Activated CD4-positive, alpha-beta T cell treated with anti-CD3 and anti-CD28 coated beads, Interleukin-2, amount 50 U/mL, for 24 hours (primary cell): ENCODE measurements at places on chromosomes 6 and 20.

DNA sequence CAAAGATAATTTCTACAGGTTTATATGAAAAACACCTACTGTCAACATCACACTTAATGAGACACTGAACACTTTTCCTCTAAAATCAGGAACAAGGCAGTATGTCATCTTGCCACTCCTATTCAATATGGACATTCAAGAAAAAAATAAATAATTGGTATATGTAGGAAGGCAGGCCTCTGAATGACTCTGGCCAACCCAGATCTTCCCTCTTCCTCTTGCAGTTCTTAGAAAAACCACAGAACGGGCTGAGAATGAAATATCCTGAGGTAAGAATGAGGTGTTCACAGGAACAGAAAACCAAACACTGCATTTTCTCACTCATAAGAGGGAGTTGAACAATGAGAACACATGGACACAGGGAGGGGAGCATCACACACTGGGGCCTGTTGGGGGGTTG lies 1207.2 kb upstream of the CITED2 start:
- no peak for DNase-seq

DNA sequence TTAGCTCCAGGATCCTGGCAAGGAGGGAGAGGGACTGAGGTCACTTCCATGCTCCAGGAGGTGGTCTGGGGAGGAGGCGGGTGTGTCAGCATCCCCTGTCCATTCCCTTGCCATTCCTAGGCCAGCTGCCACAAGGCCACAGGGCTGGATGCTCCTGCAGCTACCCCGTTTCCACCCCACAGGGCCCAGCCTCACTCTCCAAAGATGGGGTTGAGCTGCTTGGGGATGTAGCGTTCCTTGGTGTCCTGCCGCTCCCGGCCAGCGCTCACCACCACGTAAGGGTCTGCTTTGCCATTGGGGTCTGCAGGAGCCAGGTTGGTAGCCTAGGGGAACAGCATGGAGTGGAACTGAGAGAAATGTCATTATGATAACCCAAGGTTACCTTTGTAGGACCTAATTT lies 23.0 kb downstream of the ERGIC3 start:
- DNase-seq = no peak

DNA sequence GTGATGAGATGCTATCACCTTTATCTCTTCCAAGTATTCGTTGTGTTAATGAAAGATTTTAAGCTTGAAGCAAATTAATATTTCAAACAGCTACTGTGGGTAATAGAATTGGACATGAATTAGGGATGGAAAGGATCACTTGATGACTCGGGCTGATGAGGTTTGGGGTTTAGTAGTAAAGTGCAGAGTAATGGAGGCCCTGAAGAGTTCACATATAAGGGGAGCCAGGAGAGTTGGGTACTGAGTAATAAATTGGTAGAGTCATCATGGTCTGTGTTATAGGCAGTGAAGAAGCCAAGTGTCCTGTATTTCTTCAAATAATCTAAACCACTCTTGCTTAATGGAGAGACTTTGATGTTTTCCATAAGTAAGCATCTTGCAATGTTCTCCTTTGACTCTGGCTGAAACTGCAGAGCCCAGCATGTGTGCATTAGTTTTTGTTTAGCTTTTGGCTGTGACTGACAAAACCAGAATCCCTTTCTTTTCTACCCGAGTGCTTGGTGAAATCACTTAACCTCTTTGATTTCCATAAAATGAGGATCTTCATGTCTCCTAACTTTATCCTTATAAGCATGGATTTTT lies 57.6 kb downstream of the L3MBTL3 start:
- no peak for DNase-seq

DNA sequence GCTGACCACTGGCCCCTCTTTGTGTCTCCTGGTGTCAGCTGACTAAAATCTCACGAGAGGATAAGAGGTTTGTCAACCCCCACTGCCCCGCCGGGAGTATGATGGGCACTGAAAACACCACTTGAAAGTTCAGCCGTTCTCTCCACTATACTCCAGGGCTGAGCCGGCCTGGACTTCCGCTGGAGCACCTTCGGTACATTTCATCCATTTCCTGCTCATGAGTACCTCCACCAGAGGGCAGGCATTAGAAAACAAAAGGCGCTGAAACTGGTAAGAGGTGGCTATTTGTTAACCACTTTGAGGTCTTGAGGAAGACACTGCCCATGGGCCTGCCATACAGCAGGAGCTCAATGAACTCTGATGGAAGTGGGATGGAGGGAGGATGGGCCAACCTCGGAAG lies 17.9 kb upstream of the ANKRD60 start:
- no peak for DNase-seq

- DNase-seq = no peak
Observed at GRCh38 chr6:170292111-170292406, 1.2 kb upstream of the DLL1 start.

DNA sequence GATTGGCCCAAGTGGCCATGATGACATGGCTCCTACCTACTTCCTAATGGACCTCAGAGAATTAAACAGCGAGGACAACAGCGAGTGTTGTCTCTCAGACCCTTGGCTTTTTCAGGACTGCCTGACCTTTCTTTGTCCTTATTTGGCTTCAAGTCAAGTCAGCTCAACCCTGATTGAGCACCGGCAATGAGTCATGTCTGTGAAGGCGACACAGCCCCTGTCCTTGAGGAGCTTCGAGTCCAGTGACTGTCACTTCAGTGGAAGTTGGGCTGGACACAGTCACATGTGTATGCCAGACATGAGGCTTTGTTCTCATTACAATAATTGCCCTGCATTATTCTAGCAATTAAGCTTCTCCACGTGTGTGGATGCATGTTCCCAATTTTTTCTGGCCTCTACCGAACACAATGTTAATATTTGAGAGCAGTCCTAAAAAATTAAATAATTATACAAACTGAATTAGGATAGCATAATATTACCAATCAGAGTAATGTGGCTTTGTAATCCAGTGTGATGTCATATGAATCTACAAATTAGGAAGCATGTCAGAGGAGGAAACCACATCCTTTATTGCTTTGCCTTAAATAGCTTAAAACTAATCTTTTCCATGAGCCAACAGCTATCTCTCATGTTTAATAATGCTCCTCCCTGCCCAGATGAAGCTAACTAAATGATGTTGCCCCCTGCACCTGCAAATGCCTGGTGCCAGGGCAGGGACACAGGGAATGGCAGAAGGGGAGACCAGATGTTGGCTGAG lies 178.6 kb downstream of the CDH26 start:
- no peak for DNase-seq

- DNase-seq = no peak
Observed at GRCh38 chr6:29757282-29757681, 34.0 kb downstream of the HLA-F start.

- DNase-seq = no peak
Observed at GRCh38 chr6:30759575-30760239, 15.4 kb upstream of the IER3 start.

DNA sequence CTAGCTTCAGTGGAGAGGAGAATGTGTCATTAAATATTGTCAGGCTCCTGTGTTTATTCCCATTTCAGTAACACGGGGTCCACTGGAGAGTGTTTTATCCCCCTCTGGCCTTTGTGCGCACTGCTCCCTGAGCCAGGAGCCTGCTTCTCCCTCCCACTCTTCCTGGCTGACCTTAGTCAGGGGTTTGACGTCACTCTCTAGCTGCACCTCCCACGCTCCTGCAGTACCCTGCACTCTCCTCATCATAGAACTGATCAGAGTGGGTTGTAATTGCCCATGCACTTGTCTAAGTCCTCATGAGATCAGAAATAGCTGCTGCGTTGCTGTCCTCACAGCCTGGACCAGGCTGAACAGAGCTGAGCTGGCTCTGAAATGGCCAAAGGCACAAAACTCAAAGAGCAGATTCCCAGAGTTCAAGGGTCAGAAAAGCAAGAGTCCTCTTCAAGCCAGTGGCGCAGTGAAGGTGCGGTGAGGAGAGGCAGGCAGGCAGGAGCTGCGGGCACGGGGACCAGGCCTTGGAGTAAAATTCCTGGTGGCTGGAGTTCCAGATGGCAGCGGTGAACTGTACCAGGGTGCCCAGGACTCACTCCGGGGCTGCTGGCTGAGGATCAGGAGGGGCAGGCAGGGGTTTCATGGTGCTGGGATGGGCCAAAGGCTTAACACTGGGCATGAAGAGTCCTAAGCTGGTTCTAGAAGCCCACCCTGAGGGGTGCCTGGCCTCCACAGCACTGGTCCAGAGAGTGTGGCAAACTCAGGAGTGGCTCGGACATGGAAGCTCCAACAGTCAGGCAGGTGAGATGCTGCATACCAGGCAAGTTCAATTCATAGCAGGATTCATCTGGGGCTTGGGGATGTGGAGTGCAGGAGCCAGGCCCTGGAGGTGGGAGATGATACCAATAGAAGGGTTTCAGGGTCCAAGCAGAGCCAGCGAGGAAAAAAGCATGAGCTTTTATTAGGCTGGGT lies 170.9 kb downstream of the SCP2D1 start:
- no peak for DNase-seq

- no peak for DNase-seq
Observed at GRCh38 chr6:41536795-41537758, 9.1 kb upstream of the FOXP4 start.

DNA sequence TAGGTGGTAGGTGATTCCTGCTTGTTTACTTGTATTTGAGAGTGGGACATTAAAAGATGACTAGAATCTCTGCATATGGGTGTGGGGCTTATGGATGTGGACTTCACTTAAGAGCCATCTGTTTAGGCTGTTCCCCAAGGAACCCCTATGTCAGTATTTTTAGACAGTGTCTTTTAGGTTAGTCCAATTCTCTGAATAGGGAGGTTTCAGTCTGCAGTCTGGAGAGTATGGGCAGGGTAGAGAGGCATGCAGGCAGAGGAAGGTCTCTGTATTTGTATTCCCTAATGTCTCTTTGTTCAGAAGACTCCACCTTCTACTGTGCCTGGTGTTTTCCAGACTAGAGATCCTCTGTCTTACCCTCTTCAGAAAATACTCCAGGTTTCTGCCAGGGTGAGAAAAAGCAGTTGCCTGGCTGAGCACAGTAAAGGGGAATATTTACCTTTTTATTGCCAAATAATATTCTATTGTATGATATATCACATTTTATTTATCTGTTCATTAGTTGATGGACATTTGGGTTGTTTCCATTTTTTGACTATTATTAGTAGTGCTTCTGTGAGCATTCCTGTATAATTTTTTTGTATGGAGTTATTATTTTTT lies 19.1 kb downstream of the SLX4IP start:
- no peak for DNase-seq

DNA sequence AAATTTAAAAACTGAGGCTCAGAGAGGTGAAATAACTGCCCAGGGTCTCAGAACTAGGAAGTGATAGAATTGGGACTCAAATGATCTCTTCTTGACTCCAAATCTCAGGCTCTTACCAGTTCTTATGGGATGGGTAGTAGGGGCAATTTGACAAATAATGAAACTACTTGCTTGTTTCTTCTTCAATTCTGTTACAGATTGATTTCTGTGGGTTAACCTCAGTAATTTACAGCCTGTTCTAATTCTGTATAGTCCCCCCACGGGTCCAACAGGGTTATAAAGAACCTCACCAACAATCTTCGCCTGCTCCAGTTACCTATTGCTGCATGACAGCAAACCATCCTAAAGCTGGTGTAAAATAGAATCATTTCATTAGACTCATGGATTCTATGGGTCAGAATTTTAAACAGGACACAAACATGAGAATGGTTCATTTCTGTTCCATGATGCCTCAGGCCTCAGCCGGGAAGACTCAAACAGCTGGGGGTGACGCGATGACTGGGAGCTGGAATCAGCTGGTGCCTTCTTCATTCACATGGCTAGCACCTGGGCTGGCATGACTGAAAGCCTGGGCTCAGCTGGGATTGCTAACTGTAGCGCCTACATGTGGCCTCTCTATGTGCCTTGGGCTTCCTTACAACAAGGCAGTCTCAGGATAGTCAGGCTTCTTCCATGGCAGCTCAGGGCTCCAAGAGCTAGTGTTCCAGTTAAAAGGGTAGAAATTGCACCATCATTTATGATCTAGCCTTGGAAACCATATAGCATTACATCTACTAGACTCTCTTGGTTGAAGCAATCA lies 6.6 kb upstream of the WFDC2 start:
- no peak for DNase-seq

- DNase-seq = no peak
Observed at GRCh38 chr6:90288404-90288803, 8.2 kb downstream of the BACH2 start.

GRCh38 chr6:166078294-166078693 lies 89.4 kb downstream of the TBXT start:
- DNase-seq = no peak

GRCh38 chr6:34610819-34611477 lies 54.8 kb upstream of the SPDEF start:
- DNase-seq = no peak

DNA sequence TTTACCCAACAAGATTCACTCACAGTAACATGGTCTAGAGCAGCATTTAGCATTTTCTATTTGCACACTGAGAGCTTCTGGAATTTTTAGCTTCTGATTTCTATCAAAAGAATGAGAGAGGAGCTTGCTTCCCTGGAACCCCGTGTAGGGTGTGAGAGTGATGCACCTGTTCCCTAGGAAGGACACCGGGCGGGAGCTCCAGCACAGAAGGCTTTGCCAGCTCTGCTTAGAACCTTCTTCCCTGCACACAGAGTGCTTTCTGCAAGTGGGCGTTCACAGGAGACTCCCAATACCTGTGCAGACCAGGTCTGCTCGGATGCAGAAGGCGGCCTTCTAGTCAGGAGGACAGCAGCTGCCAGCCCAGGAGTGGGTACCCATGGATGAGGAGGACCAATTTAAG lies 217.3 kb downstream of the TBXT start:
- DNase-seq = no peak

DNA sequence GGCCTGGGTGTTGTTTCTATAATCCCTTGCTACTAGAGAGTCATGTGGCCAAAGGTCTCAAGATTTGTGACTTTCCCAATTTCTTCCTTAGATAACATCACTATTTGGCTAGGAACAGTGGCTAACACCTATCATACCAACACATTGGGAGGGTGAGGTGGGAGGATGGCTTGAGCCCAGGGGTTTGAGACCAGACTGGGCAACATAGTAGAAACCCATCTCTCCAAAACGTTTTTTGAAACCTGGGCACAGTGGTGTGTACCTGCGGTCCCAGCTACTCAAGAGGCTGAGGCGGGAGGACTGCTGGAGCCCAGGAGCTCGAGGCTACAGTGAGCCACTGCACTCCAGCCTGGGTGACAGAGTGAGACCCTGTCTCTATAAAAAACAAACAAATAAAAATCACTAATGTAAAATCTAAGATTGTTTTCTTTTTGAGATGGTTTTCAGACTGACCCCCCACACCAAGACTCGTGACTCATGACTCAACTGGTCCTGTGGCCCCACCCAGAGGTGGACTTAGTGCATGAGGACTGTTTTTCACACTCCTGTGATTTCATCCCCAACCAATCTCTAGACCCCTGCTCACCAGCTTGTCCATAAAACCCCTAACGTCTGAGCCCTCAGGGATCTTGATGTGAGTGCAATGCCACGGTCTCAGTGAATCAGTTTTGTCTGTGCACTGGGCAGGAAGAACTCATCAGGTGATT lies 48.3 kb upstream of the KIF16B start:
- no peak for DNase-seq

- no peak for DNase-seq
Observed at GRCh38 chr6:45613656-45614055, 235.9 kb upstream of the SUPT3H start.

- DNase-seq = no peak
Observed at GRCh38 chr6:34829137-34829536, 37.3 kb downstream of the BLTP3A start.

- no peak for DNase-seq
Observed at GRCh38 chr6:24524805-24525204, 30.0 kb downstream of the ALDH5A1 start.

- DNase-seq = no peak
Observed at GRCh38 chr6:139144490-139145085, 9.7 kb downstream of the HECA start.
